Urinary bladder (tissue), 4 donors: ENCODE measurements at places on chromosomes 3 and 15. TPM values are rescaled to one million over a fixed set of nuclear protein-coding genes. Genes with fewer than 3 reads are reported as not detected.

DNA sequence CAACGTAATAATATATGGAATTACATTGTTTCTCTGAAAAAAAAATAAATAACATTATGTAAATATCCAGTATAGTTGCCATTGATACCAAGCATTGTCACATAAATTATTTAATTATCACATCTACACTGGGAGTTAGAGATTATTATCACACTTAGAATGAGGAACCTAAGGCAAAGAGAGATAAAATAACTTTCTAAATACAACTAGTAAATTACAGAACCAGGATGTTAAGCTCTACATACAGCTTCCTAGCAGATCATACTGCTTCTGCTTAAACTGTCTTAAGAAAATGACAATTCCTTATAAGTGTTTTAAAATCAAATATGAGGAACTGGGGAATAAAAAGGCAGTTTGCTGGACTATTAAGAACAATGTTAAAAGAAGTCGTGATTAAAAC lies 104.5 kb downstream of the NSUN3 start:
- DNase-seq: no peak

GRCh38 chr15:29125382-29126207 lies 144.0 kb downstream of the NSMCE3 start:
- no peak for DNase-seq

DNA sequence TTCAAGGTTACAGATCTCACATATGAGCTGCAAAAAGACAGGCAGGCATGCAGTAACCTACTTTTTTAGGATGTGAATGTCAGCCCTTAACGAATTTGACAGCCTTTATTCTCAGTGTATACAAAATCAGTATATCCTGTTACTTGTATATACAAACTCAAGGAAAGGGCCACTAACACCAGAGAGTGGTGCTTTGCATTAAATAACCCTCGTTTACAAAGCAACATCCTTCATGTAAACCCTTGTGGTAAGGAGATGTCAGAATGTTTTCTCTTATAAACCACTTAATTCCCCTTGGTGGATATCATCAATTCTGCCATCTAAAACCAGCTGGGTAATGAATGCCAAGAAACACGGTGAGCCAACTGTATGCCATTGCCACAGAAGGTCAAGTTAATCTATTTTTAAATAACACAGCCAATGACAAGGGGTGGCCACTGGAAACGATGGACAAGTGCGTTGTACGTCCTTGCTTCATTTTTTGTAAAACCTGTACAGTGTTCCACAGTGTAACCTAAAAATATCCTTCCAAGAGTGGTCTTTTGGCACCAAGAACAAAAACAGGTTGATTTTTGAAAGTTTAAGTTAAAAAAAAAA lies 7.5 kb downstream of the MAGI1 start:
- DNase-seq: no peak

LRTM1 gene
- 13.4 TPM for total RNA-seq

ZNF860 gene
- 9.6 TPM for total RNA-seq
